Activated CD4-positive, alpha-beta T cell treated with anti-CD3 and anti-CD28 coated beads, Interleukin-2, amount 50 U/mL, for 24 hours (primary cell): ENCODE measurements at places on chromosomes 11 and 22.

GRCh38 chr11:69949327-69949726 lies 128.8 kb upstream of the ANO1 start:
- DNase-seq: no peak

DNA sequence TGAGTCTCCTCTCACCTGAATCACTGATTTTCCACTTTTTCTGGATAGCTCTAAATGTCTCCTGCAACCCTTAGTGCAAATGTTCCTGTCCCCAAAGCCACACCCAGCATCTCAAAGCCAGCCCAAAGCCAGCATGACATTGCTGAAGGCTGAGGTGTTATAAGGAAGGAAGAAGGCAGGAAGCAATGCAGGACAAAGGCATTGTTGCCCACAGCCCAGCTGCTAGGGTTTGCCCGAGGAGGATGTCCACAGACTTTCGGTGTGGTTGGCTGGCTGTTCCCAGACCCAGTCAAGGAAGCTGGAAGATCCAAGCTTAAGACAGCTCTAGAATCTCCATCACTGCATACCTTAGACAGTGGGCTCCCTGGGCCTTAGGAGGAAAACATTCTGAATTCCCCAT lies 23.5 kb downstream of the CHST1 start:
- DNase-seq: no peak

GRCh38 chr11:129286813-129287212 lies 88.8 kb upstream of the BARX2 start:
- no peak for DNase-seq

DNA sequence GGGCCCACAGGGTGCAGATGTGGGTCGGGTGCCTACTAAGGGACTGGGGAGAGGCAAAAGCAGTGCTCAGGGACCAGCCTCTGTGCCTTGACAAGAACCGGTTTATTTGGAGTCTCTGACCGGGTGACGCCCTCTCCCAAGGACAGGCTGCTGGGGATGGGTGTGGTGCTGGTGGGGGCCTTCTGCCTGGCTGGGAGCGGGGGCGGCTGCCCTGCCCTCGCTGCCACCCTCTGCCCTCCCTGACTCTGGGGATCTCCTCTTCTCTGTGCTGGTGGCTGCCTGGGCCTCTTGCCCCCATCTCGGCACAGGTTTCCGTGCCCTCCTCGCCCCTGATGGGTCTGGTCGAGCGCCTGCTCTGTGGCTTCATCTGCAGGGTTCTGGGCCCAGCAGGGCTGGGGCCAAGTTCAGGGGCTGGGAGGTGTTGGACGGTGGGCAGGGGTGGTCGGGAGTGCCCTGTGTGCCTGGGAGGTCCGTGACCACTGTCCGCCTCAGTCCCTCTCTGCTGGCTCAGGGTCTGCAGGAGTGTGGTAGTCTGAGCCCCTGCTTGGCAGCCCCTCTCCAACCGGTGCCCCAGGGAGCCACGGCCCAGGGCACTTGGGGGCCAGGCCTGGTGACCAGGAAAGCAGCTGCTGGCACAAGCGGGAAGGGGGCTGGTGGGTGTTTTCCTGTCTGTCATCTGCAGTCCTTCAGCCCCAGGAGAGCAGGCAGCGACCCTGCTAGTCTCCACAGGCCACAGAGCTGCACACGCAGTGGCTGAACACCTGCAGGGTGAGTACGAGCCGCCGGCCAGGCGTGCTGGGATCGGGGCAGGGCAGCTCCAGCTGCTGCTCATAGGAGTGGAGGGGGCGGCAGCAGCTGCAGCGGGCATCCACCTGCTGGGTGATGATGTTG lies 23.5 kb downstream of the MUC6 start:
- no peak for DNase-seq

DNA sequence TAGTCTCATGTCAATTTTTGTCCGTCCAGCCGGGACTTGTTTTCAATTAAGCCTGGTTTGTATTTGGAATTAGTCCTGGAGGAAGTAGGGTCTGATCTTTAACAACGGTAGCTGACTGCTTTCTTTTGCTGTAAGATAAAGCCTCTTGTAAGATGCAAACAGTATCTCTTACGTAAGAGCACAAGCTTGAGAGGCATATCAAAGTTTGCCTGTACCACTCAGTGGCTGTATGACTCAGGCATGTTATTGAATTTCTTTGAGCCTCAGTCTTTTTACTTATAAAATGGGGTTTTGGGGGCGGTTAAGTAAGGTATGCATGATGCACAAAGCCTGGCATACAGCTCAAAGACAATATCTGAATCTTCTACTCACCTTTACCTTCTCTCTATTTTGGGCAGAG lies 198.4 kb upstream of the NARS2 start:
- DNase-seq: no peak
